ENCODE measurements at places on chromosomes 7 and 10. TPM values are rescaled to one million over a fixed set of nuclear protein-coding genes. Genes with fewer than 3 reads are reported as not detected.

GRCh38 chr10:118518095-118518494 is 77.4 kb downstream of the PRLHR start:
- no peak for DNase-seq

DNA sequence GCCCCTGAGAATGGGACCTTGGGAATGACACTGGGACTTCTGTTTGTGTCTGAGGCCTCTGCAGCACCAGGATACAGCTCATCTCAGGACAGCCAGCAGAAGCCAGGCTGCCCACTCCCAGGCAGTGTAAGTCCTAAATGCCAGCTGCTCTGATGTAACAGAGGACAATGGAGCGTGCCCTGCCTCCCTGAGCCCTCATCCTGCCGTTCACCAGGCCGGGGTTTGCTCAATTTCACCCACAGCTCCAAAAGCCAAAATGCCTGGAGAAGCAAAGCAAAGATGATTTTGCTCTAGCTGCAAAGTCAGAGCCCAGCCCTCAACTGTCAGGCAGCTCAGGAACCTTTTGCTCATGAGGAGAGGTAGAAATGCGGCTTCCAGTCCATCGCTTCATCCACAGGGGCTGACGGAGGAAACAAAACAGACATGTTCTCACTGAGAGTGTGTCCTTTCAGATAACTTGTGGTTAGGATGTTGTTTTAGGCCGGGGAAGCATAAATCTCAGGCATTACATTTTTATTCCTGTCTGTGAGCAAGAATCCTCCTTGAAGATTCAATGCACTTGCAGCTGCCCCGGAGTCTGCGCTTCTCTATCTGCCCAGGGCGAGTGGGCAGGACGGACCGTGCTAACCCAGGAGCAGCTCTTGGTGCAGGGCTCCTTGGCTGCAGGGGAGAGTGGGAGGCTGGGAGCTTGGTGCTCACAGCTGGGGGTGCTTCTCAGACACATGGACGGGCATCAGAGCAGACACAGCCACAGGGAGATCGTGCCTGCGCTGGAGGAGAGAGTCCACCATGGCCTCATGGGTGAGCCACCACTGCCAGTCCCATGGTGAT is 83.2 kb upstream of the CHST15 start:
- peak; percentile 90 for DNase-seq

- DNase-seq = no peak
Observed at GRCh38 chr10:5338010-5338409, 26.8 kb upstream of the UCN3 start.

GRCh38 chr7:133155642-133156041 is 73.8 kb upstream of the CHCHD3 start:
- DNase-seq = no peak

- DNase-seq = no peak
Observed at GRCh38 chr10:21954132-21954531, 49.4 kb downstream of the DNAJC1 start.

DNA sequence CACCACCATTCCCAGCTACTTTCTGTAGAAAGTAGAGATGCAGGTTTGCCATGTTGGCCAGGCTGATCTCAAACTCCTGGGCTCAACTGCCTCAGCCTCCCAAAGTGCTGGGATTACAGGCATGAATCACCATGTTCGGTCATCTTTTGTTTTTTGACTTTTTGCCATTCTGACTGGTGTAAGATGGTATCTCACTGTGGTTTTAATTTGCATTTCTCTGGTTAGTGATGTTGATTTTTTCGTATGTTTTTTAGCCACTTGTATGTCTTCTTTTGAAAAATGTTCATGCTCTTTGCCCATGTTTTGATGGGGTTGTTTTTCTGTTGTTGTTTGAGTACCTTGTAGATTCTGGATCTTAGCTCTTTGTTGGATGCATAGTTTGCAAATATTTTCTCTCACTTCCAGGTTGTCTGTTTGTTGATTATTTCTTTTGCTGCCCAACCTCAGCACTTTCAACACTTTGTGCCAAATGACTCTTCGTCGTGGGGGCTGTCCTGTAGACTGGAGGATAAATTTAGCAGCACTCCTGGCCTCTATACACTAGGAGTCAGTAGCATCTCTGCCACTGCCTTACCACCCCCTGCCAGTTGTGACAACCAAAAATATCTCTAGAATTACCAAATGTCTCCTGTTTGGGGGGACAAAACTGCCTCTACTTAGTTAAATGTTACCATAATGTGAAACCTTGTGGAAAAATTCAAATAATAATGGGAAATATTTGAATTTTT is 6.5 kb upstream of the CPED1 start:
- peak; percentile 60 for DNase-seq

GRCh38 chr10:120048391-120048790 is 155.9 kb downstream of the SEC23IP start:
- DNase-seq = no peak

DNA sequence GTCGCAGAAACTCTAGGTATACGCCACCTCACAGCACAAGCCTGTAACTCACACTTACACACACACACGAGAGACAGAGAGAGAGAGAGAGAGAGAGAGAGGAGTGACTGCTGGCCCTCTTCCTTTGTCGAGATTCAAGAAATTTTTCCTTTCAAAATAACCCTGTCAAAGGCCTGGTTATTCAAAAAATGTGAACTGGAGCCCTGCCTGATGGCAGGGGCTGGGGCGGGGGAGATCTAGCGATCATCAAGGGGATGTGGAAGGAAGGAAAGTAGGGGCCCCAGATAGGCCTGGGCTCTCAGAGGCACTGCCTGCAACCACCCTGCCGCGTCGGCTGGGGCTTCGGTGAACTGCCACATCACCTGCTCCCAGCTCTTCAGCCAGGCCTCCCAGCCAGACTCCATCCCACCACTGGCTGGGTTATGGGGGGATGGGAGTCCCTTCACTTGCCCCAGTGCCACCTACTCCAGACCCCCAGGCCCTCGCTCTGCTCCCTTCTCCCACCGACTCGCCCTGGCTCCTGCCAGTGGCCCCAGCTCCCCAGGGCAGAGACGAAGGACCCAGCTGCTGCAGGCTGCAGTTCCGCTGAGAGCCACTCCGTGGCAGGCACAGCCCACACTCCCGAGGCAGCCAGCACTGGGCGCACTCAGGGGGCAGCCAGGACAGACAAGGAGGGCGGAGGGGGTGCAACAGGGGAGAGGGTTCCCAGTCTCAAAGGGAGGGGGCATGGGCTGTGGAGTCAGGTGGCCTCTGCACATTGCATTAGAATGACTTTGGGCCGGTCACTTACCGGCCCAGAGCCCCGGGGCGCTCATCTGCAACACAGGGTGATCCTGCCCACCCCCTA is 15.3 kb downstream of the KCNH2 start:
- peak; percentile 27 for DNase-seq

GRCh38 chr10:103711351-103711994 is 143.9 kb downstream of the SH3PXD2A start:
- no peak for DNase-seq

DNA sequence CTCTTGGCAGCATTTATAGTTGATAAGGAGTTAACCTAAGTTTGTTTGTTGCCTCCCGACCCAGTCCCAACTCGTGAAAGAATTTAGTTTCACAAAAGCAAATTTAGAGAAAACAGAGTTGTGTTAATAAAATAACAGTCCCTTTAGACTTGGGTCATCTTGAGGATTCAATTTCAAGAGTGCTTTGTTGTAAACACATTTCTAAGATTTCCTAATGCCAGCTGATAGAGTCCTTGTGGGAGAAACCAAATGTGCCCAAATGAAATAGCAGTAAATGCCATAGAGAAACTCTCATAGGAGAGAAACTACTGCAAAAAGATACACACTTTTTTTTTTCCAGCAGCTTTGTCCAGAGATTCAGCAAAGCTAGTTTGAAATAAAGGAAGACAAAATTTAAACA is 211.3 kb upstream of the BMPER start:
- DNase-seq = no peak

- DNase-seq = no peak
Observed at GRCh38 chr7:37341033-37341630, 107.5 kb downstream of the ELMO1 start.

DNA sequence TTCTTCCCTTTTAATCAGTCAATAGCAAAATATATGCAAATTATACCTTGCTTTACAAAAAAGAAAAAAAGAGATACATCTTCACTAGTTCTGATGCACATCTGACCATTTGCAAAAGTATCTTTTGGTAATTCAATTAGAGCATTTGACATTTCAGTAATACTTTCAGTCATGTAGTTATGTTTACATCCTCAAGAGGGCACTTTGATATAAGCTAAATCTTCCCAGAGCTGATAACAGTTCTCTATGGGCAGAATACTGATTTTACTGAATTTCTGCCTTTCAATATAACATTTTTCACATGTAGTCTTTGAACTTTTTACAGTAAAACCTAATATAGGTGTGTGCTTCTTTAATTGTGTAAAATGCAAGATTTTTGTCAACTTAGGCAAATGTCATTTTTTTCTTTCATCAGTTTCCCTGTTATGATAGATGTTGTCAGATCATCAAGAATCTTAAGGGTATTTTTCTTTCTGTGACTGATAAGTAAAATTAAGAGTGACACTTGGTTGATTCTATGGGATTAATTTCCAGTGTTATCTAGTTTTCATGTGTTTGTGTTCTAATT is 703.5 kb upstream of the SEMA3D start:
- DNase-seq = peak; percentile 23

DNA sequence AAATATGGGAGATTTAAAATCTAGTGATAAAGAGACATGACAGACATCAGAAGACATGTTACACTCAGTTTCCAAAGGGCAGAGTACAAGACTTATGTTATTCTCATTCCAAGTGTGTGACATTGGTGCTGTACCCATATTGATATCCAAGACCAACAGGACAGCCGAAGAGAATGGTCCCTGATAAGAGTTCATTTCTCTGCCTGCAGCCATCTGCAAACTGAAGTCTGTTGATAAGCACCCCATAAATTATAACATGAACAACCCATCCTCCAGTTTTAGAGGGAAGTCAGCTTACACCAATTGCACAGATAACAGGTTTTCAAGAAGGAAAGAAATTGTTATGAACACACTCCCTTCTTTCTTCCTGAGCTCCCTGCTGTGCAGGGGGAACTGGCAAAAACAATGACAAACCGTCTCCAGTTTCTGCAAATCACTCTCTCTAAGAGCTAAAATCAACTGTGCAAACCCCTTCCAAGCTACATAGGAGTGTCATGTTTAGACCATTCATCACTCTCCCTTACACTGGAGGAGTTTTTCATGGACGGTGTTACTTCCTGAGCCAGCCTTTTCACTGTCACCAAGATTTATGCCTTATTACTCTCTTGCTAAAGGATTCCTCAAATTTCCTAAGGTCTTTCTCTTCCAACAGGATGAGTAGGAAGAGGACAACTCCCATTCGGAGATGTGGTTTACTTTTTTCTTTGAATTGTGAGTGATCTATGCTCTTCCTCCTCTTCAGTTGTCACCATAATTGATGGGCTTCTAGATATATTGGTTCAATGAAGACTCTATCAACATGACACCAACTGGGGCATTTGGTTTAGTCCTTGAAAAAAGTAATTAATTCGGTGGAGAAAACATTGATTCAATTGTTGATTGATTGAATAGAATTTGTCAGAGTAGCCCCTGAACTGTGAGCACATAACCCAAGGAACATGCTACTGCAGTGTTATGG is 80.3 kb upstream of the FAM171A1 start:
- DNase-seq = no peak

DNA sequence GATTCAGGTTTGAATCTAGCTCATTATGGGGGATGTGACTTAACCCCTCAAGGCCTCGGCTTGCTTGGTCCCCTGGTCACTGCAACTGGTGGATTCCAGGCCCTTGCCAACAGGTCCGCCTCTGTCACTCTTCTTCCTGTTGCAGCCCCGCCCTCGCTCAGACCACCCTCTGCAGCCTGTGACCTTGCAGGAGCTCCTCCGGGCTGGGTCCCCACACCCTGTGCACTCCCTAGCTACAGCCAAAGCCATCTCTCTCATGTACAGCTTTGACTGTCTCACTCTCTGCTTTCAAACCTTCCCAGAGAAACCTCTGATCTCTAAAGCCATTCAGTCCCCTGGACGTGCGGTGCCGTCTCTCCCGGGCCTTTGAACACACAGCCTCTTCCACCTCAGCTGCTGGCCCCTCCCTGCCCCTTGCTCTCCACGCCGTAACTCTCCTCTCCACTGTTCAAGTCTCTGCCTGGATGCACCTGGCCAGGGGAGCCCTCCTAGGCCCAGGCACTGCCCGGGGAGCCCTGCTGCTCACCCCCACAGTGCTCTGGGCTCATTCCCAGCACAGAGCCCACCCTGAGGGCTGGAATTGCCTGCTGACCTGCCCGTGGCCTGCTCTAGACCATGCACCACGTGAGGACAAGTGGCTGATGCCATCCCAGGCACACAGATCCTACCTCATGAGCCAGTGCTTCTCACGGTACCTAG is 485.8 kb upstream of the FOXK1 start:
- DNase-seq = no peak

DNA sequence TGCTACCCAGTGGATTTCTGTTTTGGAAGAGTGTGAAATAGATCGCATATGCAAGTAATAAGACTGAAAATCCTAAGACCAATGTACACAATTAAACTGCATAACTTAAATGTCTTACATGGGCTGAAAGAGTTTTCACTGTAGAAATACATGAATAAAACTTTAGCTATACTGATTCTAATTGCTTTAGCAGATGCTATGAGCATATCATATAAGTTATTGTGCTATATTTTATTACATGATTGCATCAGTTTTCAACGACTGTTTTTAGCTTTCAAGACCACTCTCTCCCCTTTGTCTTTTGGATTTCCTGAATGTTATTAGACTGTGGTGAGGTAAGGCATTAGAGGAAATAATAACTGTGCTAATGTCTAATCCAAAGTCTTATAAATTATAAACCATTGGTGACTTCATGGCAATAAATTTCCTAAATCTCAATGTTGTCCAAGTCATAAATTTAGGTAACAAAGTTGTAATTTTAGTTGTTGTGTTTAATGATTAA is 124.5 kb downstream of the SEMA3A start:
- no peak for DNase-seq

DNA sequence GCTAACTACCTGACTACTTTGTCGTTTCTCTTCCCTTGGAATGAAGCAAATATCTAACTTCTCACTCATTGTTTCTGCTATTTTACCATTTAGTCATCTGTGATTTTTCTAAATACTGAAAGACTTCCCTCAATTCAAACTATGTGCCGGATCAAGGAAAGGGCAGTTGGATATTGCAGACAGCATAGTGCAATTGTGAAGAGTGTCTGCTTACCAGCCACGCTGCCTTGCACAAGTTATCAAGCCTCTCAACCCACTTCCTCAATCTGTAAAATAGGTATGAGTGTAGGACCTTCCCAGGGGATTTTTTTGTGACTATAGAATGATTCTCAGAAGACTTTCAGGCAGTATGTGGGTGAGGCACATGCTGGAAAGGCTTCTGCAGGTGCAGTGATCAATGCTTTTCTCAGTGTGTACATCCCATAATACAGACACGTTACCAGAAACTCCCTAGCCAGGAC is 54.3 kb downstream of the EGFR start:
- DNase-seq = peak; percentile 83

- no peak for DNase-seq
Observed at GRCh38 chr7:101595246-101595645, 33.9 kb downstream of the MYL10 start.

Gene MAGI2
- 17.0 TPM for total RNA-seq

Gene GNGT1
- not detected for total RNA-seq

Gene FOXP2
- 8.4 TPM for total RNA-seq

Gene STEAP2
- 29.8 TPM for total RNA-seq

Gene ANKRD22
- total RNA-seq = 0.17 TPM

Gene EIF5AL1
- 0.33 TPM for total RNA-seq

Gene HOXA11
- not detected for total RNA-seq

Gene VAX1
- not detected for total RNA-seq

Gene HOGA1
- total RNA-seq = 1.5 TPM

Measured in fibroblast of lung (primary cell).